CD8-positive, alpha-beta memory T cell (primary cell): ENCODE measurements at places on chromosomes 12 and 14. TPM values are rescaled to one million over a fixed set of nuclear protein-coding genes. Genes with fewer than 3 reads are reported as not detected.
A peak's percentile ranks its signal among the peaks of the same experiment; 100 is the strongest.

- no peak for DNase-seq
Measured at GRCh38 chr14:65517635-65518542, 105.4 kb downstream of the FUT8 start.

DNA sequence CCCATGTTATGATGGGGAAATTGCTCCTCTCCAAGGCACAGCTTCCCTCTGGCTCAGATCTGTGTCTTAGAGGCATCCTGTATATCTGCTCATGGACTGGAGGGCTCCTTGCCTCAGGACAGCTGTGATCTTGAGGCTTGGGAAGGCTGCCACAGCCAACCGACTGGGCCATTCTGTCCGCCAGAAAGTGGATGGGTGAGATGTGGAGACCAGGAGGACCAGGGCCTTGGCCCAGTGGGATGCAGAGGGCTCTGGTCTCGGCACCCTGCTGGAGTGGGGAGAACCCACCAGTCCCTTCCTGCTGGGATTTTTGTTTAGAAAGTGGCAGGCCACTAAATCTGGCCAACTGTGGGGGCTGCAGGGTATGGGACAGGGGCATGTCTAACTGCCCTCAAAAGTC lies 148.6 kb downstream of the CALM1 start:
- no peak for DNase-seq

GRCh38 chr12:97666263-97666662 lies 203.7 kb downstream of the RMST start:
- no peak for DNase-seq

- DNase-seq, result no peak
Measured at GRCh38 chr12:67710582-67710981, 62.0 kb downstream of the DYRK2 start.

DNA sequence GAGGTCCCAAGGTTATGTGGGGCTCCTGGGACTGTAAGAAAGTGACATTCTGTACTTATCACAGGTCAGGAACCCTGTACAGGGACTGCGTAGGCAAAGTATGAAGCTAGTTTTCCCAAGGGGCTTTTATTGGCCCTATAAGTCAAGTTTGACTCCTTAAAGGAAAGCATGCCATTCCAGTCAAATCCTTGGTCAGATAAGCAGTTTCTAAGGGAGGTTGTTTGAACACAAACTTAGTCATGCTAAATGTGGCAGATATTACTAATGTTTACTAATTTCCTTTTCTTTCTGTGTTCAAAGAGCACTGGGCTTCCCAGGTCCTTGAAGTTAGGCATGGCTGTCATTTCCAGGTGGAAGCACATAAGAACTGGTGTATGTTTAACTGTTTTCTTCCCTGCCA lies 472.4 kb downstream of the ATP23 start:
- DNase-seq, result no peak

GRCh38 chr12:67732857-67733256 lies 84.3 kb downstream of the DYRK2 start:
- no peak for DNase-seq

- DNase-seq, result no peak
Measured at GRCh38 chr12:56469007-56469930, 891 bp downstream of the SPRYD4 start.

- no peak for DNase-seq
Measured at GRCh38 chr12:91777268-91777992, 368.2 kb downstream of the BTG1 start.

DNA sequence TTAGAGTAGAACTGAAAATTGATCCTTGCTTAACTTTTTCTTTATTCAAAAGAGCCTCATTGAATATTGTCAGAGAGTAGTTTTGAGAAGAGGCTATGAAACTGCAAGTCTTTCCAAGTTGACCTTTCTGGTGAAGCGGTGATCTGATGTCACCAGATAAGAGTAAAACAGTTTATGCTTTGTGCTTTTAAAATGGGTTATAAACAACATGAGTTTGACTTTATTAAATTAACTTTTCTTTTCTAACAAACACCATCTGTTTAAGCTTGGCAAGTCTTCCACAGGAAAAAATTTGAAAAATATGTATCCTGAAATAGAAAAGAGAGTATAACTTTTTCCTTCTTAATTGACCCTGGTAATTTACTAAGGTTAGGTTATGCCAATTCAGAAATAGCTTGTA lies 408.7 kb upstream of the NOVA1 start:
- no peak for DNase-seq

- DNase-seq, result no peak
Measured at GRCh38 chr12:49818241-49818895, 9.8 kb downstream of the NCKAP5L start.

DNA sequence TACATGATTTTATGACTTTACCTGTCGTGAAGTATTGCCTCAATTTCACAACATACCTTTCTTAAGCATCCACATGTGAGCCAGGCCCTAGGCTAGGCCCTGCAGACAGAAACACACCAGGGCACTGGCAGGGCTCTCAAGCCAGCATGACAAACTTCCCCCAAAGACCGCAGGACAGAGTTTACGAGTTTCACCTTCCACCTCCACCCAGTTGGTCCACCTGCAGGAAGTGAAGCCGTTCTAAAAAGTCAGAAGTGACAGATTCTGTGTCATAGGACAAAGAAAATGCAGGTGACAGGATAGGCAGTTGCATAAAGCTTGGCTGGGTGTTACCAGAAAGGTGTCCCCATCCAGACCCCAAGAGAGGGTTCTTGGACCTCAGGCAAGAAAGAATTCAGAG lies 382.3 kb downstream of the PCNX1 start:
- DNase-seq, result no peak

DNA sequence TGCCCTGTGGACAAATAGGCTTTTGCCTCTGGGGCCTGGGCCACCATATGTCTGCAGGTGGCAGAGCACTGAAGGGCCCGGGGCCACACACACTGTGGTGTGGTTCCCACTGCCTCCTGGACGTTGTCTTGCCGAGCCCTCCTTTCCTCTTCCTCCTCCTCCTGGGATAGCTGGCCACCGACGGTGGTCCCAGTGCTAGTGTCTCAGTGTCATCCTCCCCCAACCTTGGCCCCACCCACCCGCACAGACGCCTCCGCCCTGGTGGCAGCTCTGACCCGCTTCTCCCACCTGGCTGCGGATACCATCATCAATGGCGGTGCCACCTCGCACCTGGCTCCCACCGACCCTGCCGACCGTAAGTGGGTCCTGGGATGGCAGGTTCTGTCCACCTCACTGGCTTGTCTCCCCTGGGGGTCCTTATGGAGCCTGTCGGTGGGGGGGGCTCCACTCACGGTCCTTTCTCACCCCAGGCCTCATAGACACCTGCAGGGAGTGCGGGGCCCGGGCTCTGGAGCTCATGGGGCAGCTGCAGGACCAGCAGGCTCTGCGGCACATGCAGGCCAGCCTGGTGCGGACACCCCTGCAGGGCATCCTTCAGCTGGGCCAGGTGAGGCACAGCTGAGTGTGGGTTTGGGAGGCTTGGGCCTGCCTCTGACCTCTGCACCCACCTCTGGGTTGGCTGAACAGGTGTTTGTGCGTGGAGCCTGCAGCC lies 23.5 kb downstream of the HIP1R start:
- no peak for DNase-seq

- DNase-seq, result peak; percentile 29
Measured at GRCh38 chr14:55446127-55446736, 5.8 kb upstream of the TBPL2 start.

- DNase-seq, result no peak
Measured at GRCh38 chr12:121916719-121917118, 1.7 kb upstream of the CFAP251 start.

GRCh38 chr14:53002576-53002975 lies 51.7 kb upstream of the FERMT2 start:
- DNase-seq, result no peak

- DNase-seq, result no peak
Measured at GRCh38 chr14:61467296-61467695, 145.9 kb downstream of the PRKCH start.

- DNase-seq, result peak; percentile 89
Measured at GRCh38 chr12:67482751-67483661, 165.5 kb upstream of the DYRK2 start.

- DNase-seq, result no peak
Measured at GRCh38 chr12:47747596-47748506, 10.8 kb downstream of the RAPGEF3 start.

DNA sequence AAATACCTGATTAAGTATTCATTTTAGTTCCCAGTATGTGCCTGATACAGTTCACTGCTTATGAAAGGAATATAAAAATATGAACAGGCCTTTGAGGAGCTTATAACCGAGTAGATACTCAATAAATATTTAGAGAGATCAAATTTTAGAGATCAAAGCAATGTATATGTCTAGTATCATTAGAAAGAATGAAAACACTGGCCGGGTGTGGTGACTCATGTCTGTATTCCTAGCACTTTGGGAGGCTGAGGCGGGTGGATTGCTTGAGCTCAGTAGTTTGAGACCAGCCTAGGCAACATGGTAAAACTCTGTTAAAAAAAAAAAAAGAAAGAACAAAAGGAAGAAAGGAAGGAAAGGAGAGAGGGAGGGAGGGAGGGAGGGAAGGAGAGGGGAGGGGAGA lies 113.2 kb upstream of the EEA1 start:
- DNase-seq, result no peak

GRCh38 chr14:97306133-97306759 lies 509.1 kb downstream of the VRK1 start:
- DNase-seq, result no peak

- no peak for DNase-seq
Measured at GRCh38 chr12:102753802-102754201, 163.2 kb downstream of the PAH start.

GRCh38 chr12:106863189-106863588 lies 88.7 kb downstream of the RIC8B start:
- no peak for DNase-seq

DNA sequence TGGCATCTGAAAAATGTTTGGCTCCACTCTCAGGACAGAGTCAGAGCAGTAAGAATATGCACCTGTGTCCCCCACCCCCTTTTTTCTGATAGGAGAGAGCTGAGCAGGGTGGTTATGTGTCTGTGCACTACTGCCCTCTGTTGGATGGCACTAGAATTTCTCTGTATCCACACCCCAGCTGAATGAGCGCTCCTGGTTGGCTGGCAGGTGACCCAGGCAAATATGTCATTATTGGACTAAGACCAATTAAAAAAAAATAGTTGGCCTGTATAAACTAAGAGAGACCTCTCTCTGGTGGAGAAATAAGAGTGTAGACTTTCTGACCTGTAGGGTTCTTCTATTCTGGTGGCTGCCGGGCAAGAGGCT lies 107.0 kb downstream of the PTCSC3 start:
- no peak for DNase-seq

GRCh38 chr12:106721915-106722314 lies 52.6 kb upstream of the RIC8B start:
- DNase-seq, result no peak

GRCh38 chr12:27220055-27220987 lies 23.8 kb upstream of the STK38L start:
- DNase-seq, result no peak

DNA sequence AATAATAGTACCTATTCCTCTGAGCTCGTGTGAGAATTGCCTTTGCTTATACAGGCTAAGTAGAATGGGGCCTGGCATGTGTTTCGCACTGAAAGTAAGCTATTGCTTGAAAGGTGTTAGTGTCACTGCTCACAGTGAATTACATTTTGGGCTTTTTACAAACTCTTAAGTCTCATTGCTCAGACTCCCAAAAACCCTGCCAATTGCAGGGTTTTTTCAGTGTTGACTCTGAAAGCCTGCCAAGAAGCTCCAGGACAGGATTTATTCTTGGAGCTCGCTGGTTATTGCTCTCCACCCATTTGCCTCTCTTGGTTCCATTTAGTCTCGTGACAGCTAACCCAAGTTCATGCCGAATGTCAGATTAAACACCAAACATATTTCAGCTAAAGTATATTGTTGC lies 39.8 kb downstream of the NOPCHAP1 start:
- DNase-seq, result no peak

DNA sequence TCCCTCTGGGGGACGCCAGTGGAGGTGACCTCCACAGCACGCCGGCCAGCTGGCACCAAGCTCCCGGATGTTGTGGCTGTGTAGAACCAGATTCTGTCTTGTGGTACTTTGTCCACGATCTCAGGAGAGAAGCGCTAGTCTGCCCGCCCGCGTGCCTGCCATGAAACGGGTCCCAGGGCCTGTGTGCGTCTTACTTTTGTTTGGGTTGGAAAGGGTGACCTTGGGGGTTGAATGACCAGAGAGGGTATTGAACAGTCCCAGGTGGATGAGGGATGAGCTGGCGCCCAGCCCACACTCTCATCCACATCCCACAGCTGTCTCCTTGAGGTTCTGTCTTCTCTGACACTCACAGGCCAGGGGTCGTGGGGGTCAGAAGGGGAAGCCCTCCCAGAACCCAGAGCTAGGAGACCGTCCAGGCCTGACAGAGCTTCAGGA lies 78.3 kb downstream of the WDR20 start:
- no peak for DNase-seq

- no peak for DNase-seq
Measured at GRCh38 chr12:112017041-112017440, 3.8 kb downstream of the ERP29 start.

DNA sequence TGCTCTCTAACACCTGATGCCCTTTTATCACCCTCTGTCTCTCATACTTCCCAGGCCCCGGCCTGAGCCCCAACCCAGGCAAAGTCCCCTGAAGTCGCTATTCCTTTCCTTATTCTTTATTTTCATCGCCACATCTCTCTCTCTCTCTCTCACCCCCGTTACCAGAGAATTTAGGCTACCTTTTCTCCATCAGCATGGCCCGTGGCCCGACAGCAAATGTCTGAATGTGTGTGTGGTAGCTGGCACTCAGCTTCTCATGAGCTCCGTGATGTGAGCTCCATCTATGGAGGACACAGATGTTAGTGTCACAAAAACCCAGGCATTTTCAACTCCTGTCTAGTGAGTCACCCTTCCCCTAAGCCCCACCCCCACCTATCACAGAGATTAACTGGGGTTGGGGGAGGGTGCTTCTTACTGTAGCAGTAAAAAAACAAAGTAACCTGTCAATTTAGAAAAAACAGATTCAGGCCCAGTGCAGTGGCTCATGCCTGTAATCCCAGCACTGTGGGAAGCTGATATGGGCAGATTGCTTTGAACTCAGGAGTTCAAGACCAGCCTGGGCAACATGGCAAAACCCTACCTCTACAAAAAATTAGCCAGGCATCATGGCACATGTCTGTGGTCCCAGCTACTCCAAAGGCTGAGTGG lies 53.8 kb downstream of the VCPKMT start:
- peak; percentile 79 for DNase-seq

DNA sequence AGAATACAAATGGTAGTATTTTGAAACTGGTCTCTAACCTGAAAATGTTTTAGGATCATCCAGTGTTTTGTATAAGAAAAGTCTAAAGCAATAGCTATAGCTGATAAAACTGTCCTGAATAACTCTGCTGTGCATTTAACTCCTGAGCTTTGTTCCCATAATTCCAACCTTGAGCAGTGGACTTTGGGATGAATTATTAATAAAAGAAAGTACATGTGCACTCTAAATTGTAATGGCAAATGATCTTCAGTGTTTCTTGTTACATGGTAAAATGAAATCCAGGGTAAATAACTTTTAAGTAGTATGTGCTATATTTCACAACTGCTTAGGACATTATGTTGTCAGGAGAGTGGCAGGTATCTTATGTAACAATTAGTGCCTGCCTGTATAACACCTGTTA lies 345.6 kb downstream of the SLC16A7 start:
- no peak for DNase-seq

GRCh38 chr14:45254771-45255170 lies 1.8 kb upstream of the MIS18BP1 start:
- no peak for DNase-seq

MYG1 gene
- total RNA-seq, result 82.5 TPM

SNX6 gene
- total RNA-seq, result 67.1 TPM

ANG gene
- total RNA-seq, result 0.39 TPM

KRT75 gene
- not detected for total RNA-seq

DAO gene
- total RNA-seq, result not detected

DACT1 gene
- total RNA-seq, result 0.42 TPM

ALDH1L2 gene
- 0.72 TPM for total RNA-seq

RNU7-1 gene
- not detected for total RNA-seq

PMEL gene
- 0.28 TPM for total RNA-seq

GARIN6 gene
- not detected for total RNA-seq
